ENCODE measurements at places on chromosomes 3 and 15.

GRCh38 chr3:72993391-72993790 lies 3.2 kb upstream of the PPP4R2 start:
- no peak overlapping the region for H3K4me3 ChIP-seq
- H3K4me1 ChIP-seq, result peaks cover 12% of the 10 kb centered on the region
- no peaks in the 10 kb centered on the region for H3K36me3 ChIP-seq

DNA sequence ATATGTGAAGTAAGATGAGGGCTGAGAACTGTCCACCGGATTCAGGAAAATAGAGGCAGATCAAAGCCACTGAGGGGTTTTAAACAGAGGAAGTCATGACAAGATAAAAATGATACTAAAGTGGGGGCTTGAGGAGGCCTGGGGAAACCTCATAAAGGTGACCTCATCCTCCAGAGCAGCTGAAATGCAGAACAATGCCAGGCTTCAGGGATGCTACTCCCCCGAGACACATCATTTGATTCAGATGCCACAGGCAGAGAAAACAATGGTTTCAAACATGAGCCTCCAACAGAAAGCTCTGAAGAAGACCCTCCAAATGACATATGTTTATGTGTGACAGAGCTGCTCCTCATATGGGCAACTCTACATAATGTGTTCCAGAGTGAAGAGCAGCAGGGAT lies 6.4 kb downstream of the CFAP20DC start:
- no peak for DNase-seq
- no peaks in the 10 kb centered on the region for H3K36me3 ChIP-seq
- no peaks in the 10 kb centered on the region for H3K27me3 ChIP-seq
- H3K4me1 ChIP-seq, result no peaks in the 10 kb centered on the region
- no peak overlapping the region for H3K4me3 ChIP-seq

GRCh38 chr3:179973931-179974361 lies 62.8 kb downstream of the PEX5L start:
- H3K4me1 ChIP-seq, result no peaks in the 10 kb centered on the region
- H3K4me3 ChIP-seq, result no peak overlapping the region
- H3K27me3 ChIP-seq, result no peaks in the 10 kb centered on the region
- DNase-seq, result no peak
- no peak overlapping the region for H3K27ac ChIP-seq

DNA sequence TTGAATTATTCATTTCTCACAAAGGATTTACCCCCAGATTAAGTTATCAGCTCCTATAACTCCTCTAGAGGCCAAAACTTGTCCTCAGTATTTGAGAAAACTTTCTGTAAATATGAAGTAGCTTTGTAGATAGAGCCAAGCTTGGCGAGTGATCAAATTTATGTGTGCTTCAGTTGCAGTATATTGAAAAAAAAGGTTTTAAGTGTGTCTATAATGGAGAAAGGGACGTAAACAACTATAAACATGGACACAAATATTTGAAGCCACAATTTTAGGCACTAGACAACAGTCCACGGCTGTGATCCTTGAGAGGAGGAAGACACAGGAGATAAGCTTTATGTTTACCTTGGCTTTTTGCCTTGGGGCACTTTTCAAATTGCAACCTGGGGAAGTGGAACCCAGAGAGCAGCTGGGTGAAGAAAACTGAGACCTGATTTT lies 118.7 kb downstream of the THRB start:
- no peaks in the 10 kb centered on the region for H3K27me3 ChIP-seq
- peaks cover 67% of the 10 kb centered on the region for H3K4me1 ChIP-seq
- no peaks in the 10 kb centered on the region for H3K36me3 ChIP-seq
- H3K27ac ChIP-seq, result peak overlapping the region; percentile 58
- no peak overlapping the region for H3K4me3 ChIP-seq

DNA sequence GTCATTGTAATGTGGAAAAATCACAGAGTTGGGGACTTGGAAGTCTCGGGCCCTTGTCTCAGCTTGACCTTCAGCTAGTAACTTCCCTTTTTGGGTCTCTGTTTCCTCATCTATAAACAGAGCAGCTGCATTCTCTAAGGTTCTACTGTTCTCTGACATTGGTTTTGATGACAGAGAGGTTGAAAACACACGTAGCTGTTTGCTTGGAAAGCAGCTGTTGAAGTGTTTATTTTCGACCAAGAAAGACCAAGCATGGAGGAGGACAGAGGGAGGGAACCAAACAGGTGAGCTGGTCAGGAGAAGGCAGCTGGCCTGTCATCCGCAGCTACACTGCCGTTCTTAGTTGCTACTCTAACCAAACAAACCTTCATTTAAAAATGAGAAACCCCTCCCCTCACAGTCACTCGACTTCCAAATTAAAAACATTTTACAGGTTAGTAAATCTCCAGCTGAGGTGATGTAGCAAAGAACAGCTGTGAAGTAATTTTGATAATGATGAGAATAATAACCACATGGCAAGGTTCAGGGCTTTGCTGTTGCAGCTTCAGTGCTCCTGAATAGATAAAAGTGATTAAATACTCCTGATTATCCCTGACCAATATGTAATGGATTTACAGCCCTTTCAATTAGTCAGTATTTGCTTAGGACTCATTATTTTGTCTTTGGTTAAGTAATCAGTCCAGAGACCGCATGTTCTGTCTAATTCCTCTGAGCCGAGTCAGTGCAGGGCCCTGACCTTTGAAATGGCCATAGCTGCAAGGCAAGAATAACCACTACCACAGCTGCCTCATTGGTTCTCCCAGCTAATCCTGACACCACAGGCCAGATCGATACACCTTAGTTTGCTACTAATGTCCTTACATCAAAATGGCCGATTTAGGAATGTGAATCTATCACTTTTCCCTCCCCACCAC lies 65.3 kb downstream of the MEIS2 start:
- H3K4me1 ChIP-seq, result no peaks in the 10 kb centered on the region
- no peak overlapping the region for H3K4me3 ChIP-seq
- no peak for DNase-seq

GRCh38 chr3:74676-75243 lies 121.8 kb upstream of the CHL1 start:
- H3K27me3 ChIP-seq, result no peaks in the 10 kb centered on the region
- H3K27ac ChIP-seq, result no peak overlapping the region
- no peak overlapping the region for H3K4me3 ChIP-seq
- H3K4me1 ChIP-seq, result no peaks in the 10 kb centered on the region
- no peak for DNase-seq
- no peaks in the 10 kb centered on the region for H3K36me3 ChIP-seq

DNA sequence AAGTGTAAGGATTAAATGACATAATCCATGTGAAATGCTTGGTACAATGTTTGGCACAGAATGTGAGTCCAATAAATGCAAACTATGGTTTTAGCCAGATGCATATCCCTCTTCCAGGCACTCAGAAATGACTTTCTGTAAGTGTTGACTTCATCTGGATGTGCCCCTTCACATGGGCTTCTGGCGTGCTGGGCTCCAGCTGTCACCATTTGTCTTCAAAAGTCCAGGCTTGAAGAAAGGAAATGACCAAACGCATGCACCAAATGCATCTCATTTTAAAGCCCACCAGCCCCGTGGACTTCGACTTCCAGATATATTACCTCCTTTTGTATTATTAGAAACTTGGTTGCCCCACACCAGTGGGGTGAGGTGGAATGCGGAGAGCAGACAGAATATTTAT lies 23.7 kb downstream of the CRYGS start:
- no peak overlapping the region for H3K4me3 ChIP-seq
- H3K4me1 ChIP-seq, result no peaks in the 10 kb centered on the region
- no peak overlapping the region for H3K27ac ChIP-seq
- H3K36me3 ChIP-seq, result no peaks in the 10 kb centered on the region
- no peak for DNase-seq

GRCh38 chr3:46942076-46942475 lies 34.5 kb downstream of the CCDC12 start:
- H3K36me3 ChIP-seq, result peaks cover 24% of the 10 kb centered on the region
- no peak overlapping the region for H3K27ac ChIP-seq
- DNase-seq, result peak; percentile 29

- peak; percentile 47 for DNase-seq
- H3K4me3 ChIP-seq, result no peak overlapping the region
- no peaks in the 10 kb centered on the region for H3K4me1 ChIP-seq
- H3K27me3 ChIP-seq, result no peaks in the 10 kb centered on the region
- H3K36me3 ChIP-seq, result no peaks in the 10 kb centered on the region
Observed at GRCh38 chr3:141122455-141123030, 71.4 kb downstream of the SPSB4 start.

DNA sequence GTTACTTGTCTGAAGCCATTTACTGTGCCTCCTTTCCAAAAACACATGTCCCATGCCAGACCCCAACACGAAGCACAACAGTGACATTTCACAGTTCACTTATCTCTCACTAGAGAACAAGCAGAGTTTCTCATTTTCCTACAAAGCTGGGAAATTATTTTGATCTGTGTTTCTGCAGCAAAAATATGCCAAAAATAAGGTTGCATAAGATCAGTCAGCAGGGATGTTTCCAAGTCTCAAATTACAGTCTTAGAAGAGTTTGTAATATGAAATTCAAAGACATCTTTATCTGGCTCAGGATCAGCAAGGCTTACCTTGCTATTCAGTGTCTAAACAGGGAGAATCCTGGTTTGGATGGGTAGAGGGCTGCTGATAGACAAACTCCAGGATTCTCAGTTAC lies 75.5 kb downstream of the GJD2 start:
- H3K36me3 ChIP-seq, result no peaks in the 10 kb centered on the region
- H3K27ac ChIP-seq, result no peak overlapping the region
- no peak overlapping the region for H3K4me3 ChIP-seq
- no peaks in the 10 kb centered on the region for H3K27me3 ChIP-seq
- DNase-seq, result no peak

- peak; percentile 6 for DNase-seq
- H3K4me3 ChIP-seq, result no peak overlapping the region
- no peaks in the 10 kb centered on the region for H3K4me1 ChIP-seq
Observed at GRCh38 chr15:42066764-42067415, 27.5 kb downstream of the PLA2G4D start.

DNA sequence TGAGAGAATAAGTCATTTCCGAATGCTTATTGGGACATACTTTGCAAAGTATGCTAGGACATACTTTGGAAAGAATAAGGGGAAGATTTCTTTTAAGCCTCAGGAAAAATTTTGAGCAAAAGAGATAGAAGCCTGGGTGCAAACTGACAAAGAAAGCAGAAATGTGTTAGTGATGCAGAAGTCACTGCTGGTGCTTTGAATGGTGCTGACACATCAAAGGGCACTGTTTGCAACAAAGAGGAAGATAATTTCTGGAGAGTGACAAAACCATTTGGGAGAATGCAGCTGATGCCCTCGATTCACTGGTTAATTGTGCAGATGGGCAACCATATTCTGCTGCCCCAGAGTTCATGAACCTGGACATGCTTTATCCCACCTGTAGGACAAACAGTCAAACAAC lies 11.0 kb upstream of the RAP2B start:
- no peak overlapping the region for H3K27ac ChIP-seq
- no peaks in the 10 kb centered on the region for H3K27me3 ChIP-seq
- H3K4me1 ChIP-seq, result no peaks in the 10 kb centered on the region
- no peaks in the 10 kb centered on the region for H3K36me3 ChIP-seq
- no peak for DNase-seq

DNA sequence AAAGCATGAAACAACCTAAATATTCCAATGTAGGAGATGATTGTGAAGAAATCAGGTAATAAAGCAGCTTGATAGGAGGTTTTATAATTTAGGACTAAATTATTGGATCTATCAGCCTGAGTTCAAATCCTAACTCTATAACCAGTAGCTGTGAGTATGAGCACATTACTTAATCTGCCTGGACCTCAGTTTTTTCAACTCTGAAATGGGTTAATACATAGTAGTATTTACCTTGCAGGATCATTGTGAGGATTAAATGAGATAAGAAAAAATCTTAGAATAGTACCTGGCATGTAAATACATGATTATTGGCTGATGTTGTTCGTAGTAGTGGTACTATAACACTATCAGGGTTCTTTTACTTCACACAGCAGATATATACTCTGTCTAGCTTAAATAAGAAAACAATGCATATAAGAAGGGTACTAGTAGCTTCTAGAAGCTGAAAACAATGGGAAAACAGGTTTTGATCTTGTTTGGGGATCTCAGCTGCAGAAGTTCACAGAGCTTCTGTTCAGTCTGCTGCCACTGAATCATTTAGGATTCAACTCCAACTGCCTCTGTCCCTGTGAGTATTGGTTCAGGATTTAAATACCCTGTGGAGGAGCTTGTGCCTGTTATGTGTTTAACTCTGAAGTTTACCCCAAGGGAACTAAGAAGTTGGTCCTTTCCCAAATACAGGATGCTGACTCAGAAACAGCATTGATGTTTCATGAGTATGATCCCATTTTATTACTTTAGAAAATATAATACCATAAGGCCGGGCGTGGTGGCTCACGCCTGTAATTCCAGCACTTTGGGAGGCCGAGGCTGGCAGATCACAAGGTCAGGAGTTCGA lies 34.2 kb downstream of the KAT2B start:
- H3K27me3 ChIP-seq, result no peaks in the 10 kb centered on the region
- peaks cover 15% of the 10 kb centered on the region for H3K4me1 ChIP-seq
- H3K36me3 ChIP-seq, result peaks cover 16% of the 10 kb centered on the region
- H3K27ac ChIP-seq, result no peak overlapping the region
- H3K4me3 ChIP-seq, result no peak overlapping the region
- no peak for DNase-seq

GRCh38 chr3:82424031-82424339 lies 662.5 kb upstream of the GBE1 start:
- H3K27me3 ChIP-seq, result no peaks in the 10 kb centered on the region
- no peak overlapping the region for H3K27ac ChIP-seq
- no peaks in the 10 kb centered on the region for H3K36me3 ChIP-seq
- no peaks in the 10 kb centered on the region for H3K4me1 ChIP-seq
- H3K4me3 ChIP-seq, result no peak overlapping the region
